ENCODE measurements at places on chromosomes 6 and 20.

GRCh38 chr6:1901556-1901955 lies 291.8 kb downstream of the FOXC1 start:
- DNase-seq: no peak

- DNase-seq: no peak
These were observed 16.7 kb downstream of the MGME1 start for GRCh38 chr20:17985388-17986018.

- DNase-seq: no peak
These were observed 29.6 kb downstream of the PRKN start for GRCh38 chr6:162697872-162698403.

DNA sequence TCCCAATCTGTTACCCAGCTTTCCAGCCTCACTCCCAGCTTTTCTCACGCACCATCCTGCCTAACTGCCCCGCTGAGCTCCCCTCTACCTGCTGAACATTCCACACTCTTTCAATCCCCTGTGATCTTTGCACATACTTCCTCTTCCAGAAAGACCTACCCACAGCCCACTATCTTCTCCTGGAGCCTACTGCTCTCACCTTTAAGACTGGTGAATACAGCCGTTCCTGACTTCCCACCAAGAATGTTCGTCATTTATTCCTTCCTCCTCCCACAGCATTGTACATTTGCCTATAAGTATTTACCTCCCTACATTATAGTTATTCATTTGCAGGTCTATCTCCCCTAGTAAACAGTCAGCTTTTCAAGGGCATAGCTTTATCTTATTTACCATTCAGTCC lies 61.9 kb upstream of the MBOAT1 start:
- DNase-seq: no peak

GRCh38 chr20:50886184-50886790 lies 45.0 kb downstream of the ADNP start:
- DNase-seq: no peak

DNA sequence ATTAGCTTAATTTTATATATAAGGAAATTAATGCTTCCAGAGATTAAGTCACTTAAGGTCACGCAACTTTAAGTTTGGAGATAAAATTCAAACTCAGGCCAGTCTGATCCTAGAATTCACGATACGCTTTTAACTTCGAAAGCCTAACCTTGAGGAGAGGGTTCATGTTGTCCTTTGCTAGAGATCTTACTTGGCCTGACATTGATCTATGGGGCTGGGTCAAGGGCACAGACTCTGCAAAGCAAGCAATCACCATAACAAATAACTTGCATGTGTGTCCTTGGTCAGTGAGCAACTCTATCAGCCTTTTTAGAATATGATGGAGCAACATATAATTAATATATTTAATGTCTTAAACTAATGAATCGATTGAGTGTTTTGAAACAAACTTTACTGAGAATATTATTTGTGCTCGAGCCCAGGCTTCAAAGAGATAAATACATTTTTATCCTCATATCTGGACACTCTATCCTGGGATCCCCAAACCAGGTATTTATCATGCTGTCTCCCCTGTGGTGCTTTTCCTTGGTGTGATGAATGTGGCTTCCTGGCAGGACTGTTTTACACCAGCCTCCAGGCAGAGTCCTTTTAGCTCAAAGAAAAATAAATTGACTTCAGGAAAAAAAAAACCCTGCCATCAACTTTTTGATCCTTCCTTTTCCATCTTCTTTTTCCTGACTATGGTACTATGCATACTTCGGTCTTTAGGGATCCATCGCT lies 29.1 kb downstream of the RPS12 start:
- no peak for DNase-seq

GRCh38 chr6:137989664-137990063 lies 117.6 kb downstream of the PERP start:
- no peak for DNase-seq

DNA sequence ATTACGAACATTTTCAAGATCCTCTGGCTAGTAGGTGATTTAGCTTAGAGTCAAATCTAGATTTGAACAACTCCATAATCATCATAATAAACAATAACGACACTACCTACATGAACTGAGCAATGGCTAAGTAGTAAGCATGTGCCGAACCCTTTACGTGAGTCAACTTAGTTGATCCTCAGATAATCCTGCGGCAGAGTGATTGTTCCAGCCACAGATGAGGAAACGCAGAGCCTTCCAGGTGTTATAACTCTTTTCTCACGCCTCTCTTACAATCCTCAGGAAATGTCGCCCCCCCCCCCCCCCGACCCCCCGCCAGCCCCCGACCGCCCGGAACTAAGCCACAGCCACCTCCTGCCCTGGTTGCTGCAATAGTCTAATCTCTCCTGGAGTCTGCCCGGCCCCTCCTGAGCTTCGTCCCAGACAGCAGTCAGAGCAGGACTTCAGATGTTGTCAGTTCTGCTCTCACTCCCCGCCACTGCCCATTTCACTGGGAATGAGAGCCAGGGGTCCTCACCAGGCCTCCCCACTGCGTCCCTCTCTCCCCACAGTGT lies 141.5 kb upstream of the AGPAT4 start:
- DNase-seq: no peak

- DNase-seq: no peak
These were observed 659.4 kb downstream of the RFPL4B start for GRCh38 chr6:113006494-113006893.

GRCh38 chr6:123962508-123962907 lies 158.8 kb downstream of the NKAIN2 start:
- DNase-seq: no peak

GRCh38 chr20:42191140-42191860 lies 573.1 kb upstream of the CHD6 start:
- no peak for DNase-seq

GRCh38 chr6:139029470-139030227 lies 1.1 kb downstream of the ABRACL start:
- DNase-seq: no peak

DNA sequence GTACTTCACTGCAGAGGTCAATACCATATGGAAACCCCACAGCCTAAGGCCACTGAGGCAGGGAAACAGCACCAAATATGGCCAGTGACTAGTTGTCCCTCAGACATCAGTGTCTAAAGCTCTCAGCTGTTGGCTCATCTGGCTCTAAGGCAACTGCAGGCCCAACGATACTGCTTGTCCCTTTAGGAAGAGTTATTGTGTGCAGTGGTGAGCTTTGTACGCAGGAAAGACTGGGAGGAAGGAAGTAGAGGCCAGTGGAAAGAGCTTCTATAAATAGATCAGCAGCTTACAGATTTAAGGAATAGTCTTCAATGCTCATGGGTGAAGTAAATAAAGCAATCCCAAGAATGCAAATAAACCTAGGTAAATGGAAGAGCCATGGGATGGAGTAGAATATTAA lies 29.3 kb downstream of the DNAAF9 start:
- DNase-seq: no peak

DNA sequence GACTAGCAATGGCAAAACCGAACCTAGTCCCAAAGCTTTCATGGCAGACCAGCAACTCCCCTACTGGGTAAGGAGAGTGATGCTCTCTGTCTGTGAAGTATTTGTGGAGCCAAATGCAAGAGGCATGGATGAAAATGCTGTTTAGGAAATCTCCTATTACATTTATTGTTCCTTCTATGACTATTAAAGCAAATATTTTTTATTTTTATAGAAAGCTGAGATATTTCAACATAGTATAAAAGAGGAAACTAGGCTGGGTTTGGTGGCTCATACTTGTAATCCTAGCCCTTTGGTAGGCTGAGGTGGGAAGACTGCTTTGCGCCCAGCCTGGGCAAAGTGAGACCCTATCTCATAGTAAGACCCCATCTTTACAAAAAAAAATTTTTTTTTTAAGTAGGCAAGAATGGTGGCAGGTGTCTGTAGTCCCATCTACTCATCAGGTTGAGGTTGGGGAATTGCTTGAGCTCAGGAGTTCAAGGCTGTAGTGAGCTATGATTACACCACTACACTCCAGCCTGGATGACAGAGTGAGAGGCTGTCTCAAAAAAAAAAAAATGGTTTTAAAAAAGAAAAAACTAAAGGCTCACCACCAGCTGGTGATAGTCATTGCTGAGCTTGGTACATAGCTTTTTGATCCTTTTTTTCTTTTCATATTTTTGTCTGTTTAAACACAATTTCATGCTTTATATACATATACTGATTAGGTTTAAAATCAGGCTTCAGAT lies 11.3 kb downstream of the KDM1B start:
- no peak for DNase-seq

- DNase-seq: no peak
These were observed 236.3 kb downstream of the EPHA7 start for GRCh38 chr6:93182938-93183479.

DNA sequence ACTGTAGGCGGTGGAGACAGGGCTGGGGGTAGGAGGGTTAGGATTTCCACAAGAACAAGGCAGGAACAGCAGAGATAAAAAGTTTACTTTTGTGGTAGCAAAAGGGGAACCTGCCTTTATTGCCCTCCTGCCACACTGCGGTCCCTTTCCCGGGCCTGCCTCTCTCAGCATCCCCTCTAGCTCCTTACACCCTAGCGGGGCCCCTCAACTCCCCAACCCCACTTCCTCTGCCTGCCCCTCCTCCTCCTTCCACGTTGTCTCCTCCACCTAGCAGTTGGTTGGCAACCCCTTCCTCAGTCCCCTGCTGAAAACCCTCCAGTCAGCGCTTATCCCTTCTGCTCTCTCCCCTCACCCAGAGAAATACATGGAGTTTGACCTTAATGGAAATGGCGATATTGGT lies 714 bp downstream of the AIF1 start:
- DNase-seq: no peak

GRCh38 chr6:16336056-16336818 lies 97.8 kb downstream of the GMPR start:
- DNase-seq: no peak

GRCh38 chr20:11740975-11741374 lies 176.7 kb upstream of the BTBD3 start:
- DNase-seq: no peak

DNA sequence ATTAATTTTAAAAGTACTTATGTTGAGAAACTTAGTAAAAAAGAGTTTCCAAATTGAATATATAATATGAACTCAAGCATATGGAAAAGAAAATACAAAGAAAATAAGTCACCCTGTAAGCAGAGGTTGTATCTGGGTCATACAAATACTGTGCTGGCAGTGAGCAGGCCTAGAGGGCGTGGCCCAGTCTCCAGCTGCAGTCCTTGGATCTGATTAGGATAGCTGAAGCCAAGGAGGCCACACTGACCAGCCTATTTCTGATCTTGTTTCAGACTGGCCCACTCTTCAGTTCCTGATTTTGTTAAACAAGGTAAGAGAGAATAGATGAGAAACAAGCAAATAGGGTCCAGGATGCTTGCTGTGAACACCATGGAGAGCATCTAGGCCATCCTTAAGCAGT lies 228.8 kb downstream of the EPM2A start:
- no peak for DNase-seq

DNA sequence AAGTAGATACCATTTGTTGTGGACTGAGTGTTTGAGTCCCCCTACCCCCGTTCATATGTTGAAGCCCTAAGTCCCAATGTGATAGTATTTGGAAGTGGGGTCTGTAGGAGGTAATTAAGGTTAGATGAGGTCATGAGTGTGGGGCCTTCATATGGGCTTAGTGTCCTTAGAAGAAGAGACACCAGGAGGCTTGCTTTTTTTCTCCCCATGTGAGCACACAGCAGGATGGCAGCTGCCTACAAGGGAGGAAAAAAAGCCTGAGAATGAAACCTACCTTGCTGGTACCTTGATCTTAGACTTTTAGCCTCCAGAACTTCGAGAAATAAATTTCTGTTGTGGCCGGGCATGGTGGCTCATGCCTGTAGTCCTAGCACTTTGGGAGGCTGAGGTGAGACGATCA lies 67.9 kb upstream of the TULP4 start:
- DNase-seq: no peak

DNA sequence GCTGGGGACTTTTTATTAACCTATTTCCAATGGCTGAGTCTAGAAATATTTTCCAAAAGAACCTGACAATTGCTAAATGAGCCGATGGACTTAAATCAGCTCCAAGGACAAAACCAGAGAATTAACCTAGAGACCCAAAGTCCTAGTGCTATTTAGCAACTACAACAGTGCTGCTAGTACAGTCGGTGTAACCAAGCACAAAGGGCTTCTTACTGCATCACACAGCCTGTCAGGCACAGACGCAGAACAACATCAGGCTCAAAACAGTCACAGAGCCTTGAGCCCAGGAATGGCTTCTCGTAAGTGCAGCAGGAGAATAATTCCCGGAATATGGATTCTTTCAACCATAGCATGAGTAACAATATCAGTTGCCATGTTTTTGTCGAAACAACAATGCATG lies 70.0 kb downstream of the GFOD1 start:
- DNase-seq: no peak

- no peak for DNase-seq
These were observed 113.7 kb downstream of the UBE3D start for GRCh38 chr6:82951935-82952334.

- DNase-seq: no peak
These were observed 82.1 kb downstream of the ADAT2 start for GRCh38 chr6:143368426-143368825.

DNA sequence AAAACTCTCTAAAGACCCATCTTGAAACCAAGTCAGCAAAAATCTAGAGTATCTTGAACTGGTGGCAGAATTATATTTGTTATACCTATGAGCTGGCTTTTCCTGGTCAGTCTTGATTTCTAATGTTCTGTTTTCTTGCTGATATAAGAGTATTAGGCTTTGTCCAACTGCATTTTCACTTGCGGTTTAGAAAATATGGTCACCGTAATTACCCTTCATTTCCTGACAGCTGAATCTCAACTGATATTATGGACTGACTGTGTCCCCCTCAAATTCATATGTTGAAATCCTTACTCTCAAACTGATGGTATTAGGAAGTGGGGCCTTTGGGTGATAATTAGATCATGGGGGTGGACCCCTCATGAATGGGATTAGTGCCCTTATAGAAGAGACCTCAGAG lies 72.1 kb downstream of the TXLNB start:
- no peak for DNase-seq

GRCh38 chr6:84718038-84718955 lies 46.1 kb downstream of the TBX18 start:
- DNase-seq: no peak

- DNase-seq: no peak
These were observed 380.9 kb upstream of the RGS17 start for GRCh38 chr6:153511896-153512496.

- no peak for DNase-seq
These were observed 79.9 kb downstream of the PREX1 start for GRCh38 chr20:48747840-48748414.
